Stimulated activated CD8-positive, alpha-beta memory T cell treated with anti-CD3 and anti-CD28 coated beads, Interleukin-2, amount 100 ng/mL, for 1 hour (primary cell): ENCODE measurements at places on chromosomes 7 and 10.

GRCh38 chr10:96622013-96622787, 35.4 kb upstream of the TM9SF3 start:
- no peak for DNase-seq

GRCh38 chr10:77974396-77975074, 48.0 kb upstream of the DLG5 start:
- no peak for DNase-seq

GRCh38 chr10:132862485-132863420, 76.8 kb upstream of the NKX6-2 start:
- no peak for DNase-seq

- DNase-seq = no peak
These were observed 687 bp downstream of the HELLS start for GRCh38 chr10:94546049-94546900.

- DNase-seq = no peak
These were observed 55.4 kb upstream of the DNAJB6 start for GRCh38 chr7:157281221-157281998.

- no peak for DNase-seq
These were observed 174.4 kb downstream of the CTNNA3 start for GRCh38 chr10:67521546-67521945.

DNA sequence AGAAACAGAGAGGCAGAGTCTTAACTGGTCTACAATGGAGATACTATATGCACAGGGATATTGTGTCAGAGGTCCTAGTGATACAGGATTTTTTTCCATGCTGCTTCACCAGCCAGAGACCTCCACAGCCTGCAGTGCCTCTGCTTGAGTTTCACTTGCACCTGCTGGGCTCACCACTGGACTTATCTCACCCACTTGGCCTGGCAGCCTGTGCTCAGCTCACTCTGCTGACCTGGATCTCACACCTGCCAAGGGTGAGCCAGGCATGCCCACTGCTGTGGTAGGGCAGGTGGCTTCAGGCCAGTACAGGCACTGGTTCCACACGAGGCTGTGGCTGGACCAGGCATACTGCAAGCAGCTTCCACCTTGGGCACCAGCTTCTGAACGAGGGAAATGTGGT, 36.6 kb downstream of the PNLIPRP3 start:
- DNase-seq = no peak
